ENCODE measurements at places on chromosomes 16 and 17.
A peak's percentile ranks its signal among the peaks of the same experiment; 100 is the strongest.

GRCh38 chr17:71801301-71801700, 319.5 kb upstream of the SOX9 start:
- DNase-seq: peak; percentile 23

GRCh38 chr17:63279498-63280230, 166.4 kb downstream of the CYB561 start:
- peak; percentile 33 for DNase-seq

DNA sequence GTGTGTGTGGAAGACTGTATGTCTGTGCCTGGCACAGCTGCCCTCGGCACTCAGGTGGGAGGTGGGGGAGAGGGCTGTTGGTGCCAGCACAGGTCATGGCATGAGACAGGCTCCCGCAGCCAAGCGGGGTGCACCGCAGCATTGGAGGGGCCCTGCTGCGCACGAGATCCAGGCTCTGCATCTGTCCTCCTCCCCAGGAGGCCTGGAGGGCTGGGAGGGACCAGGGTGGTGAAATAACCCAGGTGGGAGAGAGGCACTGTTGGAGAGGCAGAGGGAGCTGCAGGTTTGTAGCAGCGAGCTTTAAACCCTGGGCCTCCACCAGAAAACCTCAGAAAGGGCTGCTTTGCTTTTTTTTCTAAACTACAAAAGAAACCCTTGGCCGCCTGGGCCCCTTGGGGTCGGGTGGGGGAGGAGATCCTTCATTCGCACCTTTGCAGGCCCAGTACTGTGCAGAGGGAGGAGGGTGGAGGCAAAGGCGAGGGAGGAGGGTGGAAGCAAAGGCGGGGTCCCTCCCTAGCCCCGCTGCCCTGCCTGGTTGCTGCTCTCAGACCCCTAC, 241.7 kb downstream of the SEC14L1 start:
- no peak for DNase-seq

- DNase-seq: no peak
These were observed 18.0 kb upstream of the MON1B start for GRCh38 chr16:77172951-77173350.

Measured in AG09309 (cell line).